Osteocyte (in vitro differentiated cells): ENCODE measurements at places on chromosomes 4 and X.

GRCh38 chr4:29309050-29309449 is 1411.1 kb upstream of the PCDH7 start:
- no peak for DNase-seq

DNA sequence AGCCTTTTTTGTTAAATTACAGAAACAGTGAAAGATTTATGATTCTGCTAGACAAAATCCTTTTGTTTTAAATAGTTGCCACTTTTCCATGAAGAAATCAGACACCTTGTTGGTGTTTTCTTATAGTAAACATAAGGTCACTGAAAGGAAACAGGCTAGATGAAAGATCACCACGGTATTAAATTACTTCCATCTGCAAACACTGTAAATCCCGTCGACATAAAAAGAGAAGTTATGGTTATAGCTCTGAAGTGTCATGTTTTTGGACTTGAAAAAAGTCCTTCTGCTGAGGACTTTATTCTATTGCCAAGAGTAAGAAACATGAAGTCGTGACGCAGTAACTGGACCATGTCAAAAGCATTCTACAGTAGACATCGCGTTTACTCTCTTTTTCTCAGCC is 567.6 kb upstream of the SLIT2 start:
- DNase-seq: no peak

DNA sequence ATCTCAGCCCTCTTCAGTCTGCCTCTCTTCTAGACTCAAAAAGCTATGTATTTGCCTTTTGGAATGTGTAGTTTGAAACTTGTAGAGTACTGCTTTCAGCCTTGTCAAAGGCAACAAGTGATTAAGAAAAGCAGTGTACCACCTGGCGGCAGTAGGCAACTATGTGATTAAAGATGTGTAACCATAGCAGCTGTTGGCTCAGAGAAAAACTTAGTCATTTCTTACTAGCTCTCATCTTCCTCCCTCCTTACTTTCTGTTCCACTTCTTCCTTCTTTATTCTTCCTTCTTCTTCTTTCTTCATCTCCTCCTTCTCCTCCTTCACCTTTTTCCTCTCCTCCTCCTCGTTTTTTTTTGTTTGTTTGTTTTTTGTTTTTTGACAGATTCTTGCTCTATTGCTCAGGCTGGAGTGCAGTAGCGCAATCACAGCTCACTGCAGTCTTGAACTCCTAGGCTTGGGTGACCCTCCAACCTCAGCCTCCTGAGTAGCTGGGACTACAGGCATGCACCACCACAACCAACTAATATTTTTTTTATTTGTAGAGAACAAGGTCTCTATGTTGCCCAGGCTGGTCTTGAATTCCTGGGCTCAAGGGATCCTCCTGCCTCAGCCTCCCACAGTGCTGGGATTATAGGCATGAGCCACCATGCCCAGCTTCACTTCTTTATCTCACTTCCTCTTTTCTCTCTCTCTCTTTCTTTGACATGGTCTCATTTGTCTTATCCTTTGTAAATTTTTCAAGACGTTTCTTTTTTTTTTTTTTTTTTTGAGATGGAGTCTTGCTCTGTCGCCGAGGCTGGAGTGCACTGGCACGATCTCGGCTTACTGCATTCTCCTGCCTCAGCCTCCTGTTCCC is 32.6 kb downstream of the ABHD18 start:
- DNase-seq: no peak

DNA sequence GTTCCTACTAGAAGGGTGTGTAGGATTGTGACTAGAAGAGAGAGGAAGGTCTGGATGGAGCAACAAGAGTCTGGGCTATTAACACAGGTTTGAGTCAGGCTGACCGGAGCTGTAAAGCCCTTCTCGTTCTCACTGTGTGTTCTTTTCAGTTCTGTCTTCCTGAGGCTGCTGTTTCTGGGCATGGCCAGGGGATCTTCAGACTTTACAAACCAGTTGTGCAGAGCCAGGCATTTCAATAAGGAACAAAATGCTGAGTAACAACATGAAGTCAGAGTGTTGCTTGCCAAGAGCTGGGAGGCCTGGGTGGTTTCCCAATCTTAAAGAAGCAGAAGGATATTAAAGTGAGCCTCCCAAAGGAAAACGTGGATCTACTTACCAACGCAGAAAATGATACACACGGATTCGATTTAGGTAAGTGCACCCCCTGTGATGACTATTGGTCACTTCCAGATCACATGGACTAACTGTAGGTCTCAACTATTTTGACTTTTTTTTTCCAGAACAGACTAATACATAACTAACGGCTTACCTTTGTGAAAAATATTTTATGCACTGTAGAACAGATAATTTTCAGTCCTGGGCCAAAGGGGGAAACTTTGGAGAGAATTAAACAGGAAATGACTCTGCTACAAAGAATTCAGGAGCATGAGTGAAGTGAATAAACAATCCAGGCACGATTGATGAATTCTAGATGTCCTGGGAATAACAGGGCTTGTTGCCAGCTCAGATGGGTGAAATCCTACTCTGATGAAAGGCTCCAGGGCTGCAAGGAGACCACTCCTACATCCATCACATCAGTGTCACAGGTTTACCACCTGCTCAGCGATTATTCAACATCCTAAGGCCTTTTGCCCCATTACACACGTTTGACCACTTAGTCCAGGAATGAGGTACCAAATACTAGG is 94.5 kb downstream of the ANXA3 start:
- no peak for DNase-seq

DNA sequence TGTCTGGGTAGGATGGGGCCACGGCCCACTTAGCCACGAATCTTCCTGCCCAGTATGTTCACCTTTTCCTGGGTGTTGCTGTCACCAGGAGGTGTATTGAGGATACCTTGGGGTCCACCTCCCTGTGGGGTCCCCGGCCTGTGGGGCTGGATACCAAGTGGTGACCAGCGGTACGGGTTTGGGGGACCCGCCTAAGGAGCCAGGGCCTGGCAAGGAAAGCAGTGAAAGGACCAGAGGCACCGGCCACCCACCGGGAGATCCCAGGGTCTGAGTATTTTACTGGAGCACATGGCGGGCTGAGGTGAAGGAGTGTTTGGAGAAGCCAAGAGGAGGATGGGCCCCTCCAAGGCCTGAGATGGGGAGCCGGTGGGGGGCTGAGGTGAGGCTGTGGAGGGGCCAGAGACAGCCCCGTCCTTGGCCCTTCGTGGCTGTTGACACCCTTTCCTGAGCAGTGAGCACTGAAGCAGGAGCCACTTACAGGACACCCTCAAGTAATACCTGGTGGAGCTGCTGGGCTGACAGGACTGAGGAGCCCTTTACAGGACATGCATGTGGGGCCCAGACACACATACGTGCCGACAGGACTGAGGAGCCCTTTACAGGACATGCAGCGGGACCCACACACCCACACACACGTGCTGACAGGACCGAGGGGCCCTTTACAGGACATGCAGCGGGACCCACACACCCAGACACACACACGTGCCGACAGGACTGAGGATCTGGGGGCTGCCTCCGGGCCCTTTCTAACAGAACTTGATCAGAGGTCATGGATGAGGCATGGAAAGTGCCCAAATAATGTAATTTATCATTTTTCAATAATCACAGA is 38.4 kb downstream of the TMEM271 start:
- peak; percentile 83 for DNase-seq

- no peak for DNase-seq
Observed at GRCh38 chr4:52102587-52102986, 51.5 kb downstream of the SPATA18 start.

GRCh38 chrX:54181202-54181953 is 1.7 kb downstream of the FAM120C start:
- DNase-seq: no peak

DNA sequence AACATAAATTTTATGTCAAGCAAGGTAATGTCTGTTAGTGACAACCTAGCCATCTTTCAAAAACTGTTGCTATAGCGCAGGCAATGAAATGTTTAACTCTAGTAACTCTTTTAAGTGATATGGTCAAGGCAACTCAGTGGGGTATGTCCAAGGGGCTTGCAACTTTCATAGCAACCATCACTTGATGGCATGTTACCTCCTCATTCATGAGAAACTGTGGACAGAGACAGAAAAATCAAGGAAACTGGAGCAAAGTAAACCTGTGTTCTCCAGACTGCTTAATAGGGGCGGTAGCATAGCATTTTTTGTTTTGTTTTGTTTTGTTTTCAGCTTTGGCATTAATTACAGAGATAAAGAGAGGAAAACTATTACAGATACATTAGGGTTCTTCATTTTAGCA is 1456.8 kb upstream of the AGA start:
- no peak for DNase-seq

GRCh38 chr4:38562751-38563198 is 101.2 kb upstream of the KLF3 start:
- no peak for DNase-seq

- no peak for DNase-seq
Observed at GRCh38 chr4:106370214-106370613, 1.6 kb upstream of the GIMD1 start.

DNA sequence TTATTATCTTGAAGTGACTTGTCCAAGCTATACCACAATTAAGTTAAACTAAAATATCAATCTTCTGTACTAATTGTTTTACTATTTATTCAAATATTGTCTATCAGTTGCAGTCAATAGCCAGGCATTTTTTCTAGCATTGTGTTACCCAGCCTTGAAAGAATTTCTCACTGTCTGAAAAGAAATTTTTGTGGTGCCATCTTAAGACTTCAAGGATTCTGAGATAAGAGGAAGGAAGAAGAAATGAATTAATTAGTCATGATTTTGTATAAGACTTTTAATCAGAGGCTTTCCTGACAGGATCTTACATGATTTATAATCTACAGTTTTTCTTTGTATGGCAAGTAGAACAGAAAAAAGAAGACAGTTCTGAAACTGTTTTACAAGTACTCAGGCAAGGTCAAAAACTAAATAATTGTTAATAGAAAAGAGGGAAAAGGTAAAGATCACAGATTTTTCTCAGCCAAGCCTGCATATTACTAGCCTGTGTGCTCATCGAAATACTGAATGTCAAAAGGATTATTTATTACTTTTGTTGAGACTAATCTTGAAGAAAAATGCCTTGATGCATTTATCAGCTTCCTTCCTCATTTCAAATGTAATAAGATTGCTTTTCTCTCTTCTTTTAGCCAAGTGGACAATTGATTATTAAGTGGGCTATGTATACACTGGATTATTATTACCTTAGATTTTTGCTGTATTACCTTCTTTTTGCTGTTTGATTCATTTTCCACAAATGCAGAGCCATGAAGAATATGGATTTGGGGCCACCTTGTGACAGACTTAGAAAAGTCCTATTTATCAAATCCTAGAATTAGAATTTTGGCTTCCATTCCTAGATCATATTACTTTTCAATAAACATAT is 53.8 kb downstream of the CXCL1 start:
- no peak for DNase-seq

- no peak for DNase-seq
Observed at GRCh38 chr4:146548443-146548842, 26.7 kb upstream of the SLC10A7 start.

- no peak for DNase-seq
Observed at GRCh38 chr4:20311856-20312255, 60.2 kb downstream of the SLIT2 start.

DNA sequence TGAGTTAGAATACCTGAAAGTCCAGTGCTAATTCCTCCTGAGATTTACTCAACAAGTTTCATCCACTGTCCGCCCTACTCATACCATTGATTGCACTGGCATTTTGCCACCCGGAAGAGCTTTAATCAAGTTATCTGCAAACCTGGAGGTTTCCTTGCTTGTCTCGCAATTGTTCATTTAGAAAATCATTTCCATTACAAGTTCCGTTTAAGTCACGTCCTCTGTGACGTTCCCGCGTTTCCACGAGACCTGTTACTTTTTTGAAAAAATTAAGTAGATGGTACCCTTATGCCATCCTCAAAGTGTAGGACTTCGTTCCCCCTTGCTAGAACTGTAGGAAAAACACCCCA is 761 bp upstream of the FRYL start:
- no peak for DNase-seq

DNA sequence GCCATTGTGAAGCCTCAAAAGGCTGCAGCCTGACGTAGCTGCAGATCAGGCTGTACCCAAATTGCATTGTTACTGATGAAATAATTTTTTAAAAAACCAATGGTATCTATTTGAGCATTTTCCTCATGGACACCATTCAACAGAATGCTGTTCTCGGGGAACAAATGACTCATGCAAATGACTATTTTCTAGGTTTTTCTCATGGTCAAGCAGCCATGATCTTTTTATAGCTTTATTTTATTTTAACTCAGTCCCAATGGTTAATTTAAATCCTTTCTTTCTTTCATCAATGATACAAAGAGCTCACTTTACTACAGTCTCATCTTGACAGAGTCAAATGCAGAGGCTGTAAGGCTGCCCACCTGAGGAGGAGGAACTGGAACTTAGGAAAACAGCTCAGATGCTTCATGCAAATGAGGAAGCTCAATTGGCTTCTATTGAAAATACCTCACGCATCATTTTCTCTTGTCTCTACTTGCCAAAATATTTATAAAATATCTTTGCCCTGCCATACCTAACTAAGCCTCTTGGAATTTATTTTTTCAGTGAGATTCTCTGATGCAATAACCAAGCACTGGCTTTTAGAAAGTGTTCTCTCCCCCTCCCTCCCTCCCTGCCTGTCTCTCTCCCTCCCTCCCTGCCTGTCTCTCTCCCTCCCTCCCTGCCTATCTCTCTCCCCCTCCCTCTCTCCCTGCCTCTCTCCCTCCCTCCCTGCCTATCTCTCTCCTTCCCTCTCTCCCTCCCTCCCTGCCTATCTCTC is 81.0 kb downstream of the SORBS2 start:
- DNase-seq: no peak

DNA sequence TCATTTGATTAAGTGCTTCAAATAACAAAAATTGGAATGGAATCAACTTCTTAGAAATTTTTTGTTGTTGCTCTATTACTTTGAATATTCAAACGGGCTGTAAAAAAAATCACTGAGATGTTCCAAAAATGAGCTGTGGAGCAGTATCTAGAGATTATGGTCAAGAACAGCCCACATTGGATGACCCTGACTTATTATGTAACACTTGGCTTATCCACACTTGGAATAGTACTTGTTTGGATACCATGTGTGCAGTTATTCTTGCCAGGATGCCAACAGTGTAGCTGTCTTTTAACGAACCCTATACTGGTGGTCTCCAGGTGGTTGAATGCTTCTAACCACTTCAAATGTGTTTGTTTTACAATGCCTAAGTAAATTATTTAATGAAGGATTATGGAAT is 64.9 kb upstream of the CAMK2D start:
- DNase-seq: no peak

GRCh38 chr4:184647266-184648053 is 1.8 kb downstream of the CASP3 start:
- DNase-seq: no peak

DNA sequence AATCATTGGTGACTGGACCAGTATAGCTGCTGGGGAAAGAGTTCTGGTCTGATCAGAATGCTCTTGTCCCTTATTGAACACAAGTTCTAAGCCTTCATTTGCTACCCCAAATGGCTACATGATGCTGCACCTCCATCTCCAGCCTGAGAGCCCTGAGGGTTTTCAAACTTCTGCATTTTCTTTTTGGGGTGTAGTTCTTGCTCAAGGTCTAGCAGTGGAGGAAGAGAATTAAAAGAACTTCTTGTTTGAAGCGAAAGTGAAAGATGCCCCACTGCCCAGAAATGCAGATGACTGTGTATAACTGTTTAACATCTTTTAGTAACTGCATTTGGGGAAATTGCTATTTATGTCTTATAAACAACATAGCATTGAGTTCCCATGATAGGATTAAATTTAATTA is 38.5 kb downstream of the LAMTOR3 start:
- no peak for DNase-seq
